Testis (tissue), 5 donors: ENCODE measurements at places on chromosomes 3 and 15. TPM values are rescaled to one million over a fixed set of nuclear protein-coding genes. Genes with fewer than 3 reads are reported as not detected.

TBC1D5 gene
- polyA plus RNA-seq = 47.8 TPM

CEP19 gene
- 17.1 TPM for polyA plus RNA-seq

ONECUT1 gene
- 3.6 TPM for polyA plus RNA-seq

DAZL gene
- 124 TPM for polyA plus RNA-seq

LRRC31 gene
- 0.15 TPM for polyA plus RNA-seq

ITGA11 gene
- polyA plus RNA-seq = 6.6 TPM

DNASE1L3 gene
- polyA plus RNA-seq = 8.2 TPM

EPHA6 gene
- polyA plus RNA-seq = 33.0 TPM

SH2D7 gene
- 5.0 TPM for polyA plus RNA-seq

GHRL gene
- polyA plus RNA-seq = 1.0 TPM

NMNAT3 gene
- 76.5 TPM for polyA plus RNA-seq
